ENCODE measurements at places on chromosomes 1 and 21.

GRCh38 chr21:31732597-31733550 is 956 bp upstream of the SCAF4 start:
- DNase-seq = no peak

DNA sequence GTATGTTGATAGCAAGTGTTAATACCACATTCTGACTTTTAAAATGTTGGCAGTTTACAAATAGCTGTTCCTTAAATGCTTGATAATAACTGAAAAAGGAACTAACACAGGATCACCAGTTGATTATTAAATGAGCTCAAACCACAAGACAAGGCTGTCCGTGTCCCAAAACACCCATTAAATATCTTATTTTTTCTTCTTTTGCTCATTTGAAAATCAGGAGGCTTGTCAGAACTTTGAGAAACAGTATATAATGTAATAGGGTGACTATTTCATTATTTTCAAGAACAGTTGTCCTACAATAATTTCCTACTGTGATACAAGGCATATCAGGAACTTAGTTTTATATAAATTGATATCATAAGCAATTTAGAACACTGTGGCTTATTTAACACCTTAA is 2.7 kb downstream of the CDKN2C start:
- no peak for DNase-seq

DNA sequence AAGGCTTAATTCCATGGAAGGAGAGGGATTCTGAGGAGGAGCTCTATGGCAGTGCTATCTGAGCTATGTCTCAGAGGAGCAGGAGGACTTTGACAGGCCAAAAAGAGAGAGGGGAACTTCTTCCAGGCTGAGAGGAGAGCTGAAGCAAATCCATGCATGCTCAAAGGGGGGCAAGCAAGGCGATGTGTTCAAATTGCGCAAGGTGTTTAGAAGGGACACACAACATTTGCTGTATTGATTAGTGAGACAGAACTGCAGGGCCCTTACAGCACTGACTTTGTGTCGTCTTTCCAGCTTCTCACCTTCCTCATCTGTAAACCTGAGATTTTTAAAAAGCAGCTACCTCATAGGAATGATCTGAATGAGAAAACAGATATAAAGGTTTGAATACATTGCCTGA is 145.3 kb downstream of the DAB1 start:
- no peak for DNase-seq

- DNase-seq = no peak
Observed at GRCh38 chr1:115476616-115477015, 138.6 kb upstream of the NGF start.

DNA sequence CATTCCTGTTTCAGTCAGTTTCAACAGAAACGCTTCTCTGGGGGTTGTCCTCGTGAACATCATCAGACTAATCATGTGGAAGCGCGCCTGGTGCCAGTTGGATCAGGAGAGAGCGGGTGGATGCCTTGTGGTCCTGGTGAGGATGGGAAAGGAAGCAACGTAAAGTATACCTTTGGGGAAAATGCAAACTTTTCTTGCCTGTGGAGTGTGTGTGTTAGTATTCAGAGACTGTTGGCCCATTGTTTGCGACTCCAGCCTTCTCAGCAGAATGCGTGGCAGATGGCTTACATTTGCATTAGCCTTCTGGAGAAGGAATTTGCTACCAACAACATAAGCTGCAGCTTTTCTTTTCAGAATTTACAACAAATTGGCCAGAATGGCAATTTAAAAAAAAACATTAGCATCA is 173.9 kb downstream of the RWDD3 start:
- DNase-seq = no peak

- peak; percentile 43 for DNase-seq
Observed at GRCh38 chr1:33624991-33625870, 152.8 kb downstream of the ZSCAN20 start.

- DNase-seq = no peak
Observed at GRCh38 chr1:9792156-9793042, 31.4 kb downstream of the CLSTN1 start.

GRCh38 chr21:33268737-33269441 is 2.7 kb downstream of the IL10RB start:
- DNase-seq = peak; percentile 44

- peak; percentile 27 for DNase-seq
Observed at GRCh38 chr1:203673550-203674411, 47.1 kb downstream of the ATP2B4 start.

- DNase-seq = no peak
Observed at GRCh38 chr1:7915826-7916500, 24.7 kb downstream of the TNFRSF9 start.

DNA sequence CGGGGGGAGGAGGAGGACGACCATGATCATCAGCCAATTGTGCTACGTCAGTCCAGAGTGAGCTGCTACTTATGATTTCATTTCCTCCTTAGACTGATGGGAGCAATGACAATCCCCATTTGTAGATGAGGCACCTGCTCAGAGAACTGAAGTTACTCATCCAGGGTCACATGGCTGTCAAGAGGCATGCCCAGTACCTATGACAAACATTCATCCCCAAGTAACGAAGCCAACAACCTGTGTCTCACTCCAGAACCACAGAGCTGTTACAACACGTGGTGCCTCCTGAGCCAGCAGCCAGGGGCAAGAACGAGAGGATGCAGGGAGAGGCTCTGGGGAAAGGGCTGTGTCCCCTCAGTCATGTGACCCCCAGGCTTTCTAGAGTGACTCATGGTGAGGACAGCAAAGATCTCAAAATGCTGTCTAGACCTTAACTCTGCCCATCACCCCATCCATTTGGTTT is 93.6 kb downstream of the SIM2 start:
- no peak for DNase-seq

DNA sequence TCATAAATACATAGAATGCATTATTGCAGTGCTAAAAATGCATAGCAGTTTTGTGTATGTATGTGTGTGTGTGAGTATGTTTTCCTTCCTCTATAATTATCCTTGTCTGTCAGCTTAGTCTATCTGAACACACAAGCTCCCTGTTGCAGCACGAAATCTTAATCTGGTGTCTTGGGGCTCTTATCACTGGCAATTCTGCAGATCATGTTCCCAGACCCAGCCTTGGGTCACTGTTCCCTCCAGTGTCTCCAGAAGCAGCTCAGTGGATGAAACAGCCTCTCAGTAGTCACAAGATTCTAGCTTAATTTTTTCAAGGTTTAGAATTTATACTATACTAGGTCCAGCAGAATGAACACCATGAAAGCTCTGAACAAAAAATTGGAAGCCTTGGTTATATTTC is 777.9 kb downstream of the MRPL39 start:
- DNase-seq = no peak

- DNase-seq = no peak
Observed at GRCh38 chr21:32626621-32627196, 14.5 kb upstream of the CFAP298 start.

DNA sequence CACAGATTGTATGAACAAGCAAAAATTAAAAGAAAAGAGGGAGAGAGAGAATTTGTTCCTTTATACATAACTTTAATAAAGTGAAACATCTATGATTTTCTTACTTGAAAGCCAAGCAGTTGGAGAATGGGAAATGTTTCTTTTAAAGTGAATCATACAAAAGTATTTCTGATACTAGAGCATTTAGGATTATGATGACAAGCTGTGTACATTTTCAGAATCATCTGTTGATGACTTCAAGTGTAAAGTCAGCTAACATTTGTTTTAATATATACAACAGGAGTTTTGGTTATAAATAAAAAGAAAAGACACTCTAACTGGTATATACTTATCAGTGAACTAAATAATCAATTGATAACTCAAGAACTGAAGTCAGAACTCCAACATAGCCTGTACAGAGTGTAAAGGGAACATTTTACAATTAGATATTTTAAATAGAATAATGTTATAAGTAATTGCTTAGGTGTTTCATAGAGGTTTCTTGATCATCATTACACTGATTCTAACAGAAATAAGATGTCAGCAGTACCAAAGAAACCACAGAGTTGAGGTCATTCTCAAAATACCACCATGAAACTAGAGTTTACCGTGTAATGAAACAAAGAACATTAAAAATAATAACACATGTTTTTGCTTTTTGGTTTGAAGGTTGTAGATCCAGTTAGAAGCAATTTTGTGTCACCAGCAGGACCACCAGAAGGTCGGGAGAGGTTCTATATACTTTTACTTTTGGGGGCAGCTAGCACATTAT is 103.4 kb downstream of the COL24A1 start:
- no peak for DNase-seq

GRCh38 chr1:16324456-16324890 is 27.8 kb downstream of the FBXO42 start:
- no peak for DNase-seq
